Urinary bladder (tissue), 4 donors: ENCODE measurements at places on chromosomes 1 and 21. TPM values are rescaled to one million over a fixed set of nuclear protein-coding genes. Genes with fewer than 3 reads are reported as not detected.

The NTMT2 gene
- not detected for polyA plus RNA-seq

The CD1E gene
- polyA plus RNA-seq: 1.0 TPM

The IL20 gene
- not detected for polyA plus RNA-seq

The TFB2M gene
- polyA plus RNA-seq: 11.7 TPM

The ST6GALNAC5 gene
- 10.9 TPM for polyA plus RNA-seq
